Daoy (cell line): ENCODE measurements at places on chromosomes 6 and 20. TPM values are rescaled to one million over a fixed set of nuclear protein-coding genes. Genes with fewer than 3 reads are reported as not detected.
A peak's percentile ranks its signal among the peaks of the same experiment; 100 is the strongest.

- no peak for DNase-seq
Measured at GRCh38 chr6:111720931-111721496, 115.3 kb upstream of the TRAF3IP2 start.

Gene CCN5
- total RNA-seq = not detected in 2 replicates

DNA sequence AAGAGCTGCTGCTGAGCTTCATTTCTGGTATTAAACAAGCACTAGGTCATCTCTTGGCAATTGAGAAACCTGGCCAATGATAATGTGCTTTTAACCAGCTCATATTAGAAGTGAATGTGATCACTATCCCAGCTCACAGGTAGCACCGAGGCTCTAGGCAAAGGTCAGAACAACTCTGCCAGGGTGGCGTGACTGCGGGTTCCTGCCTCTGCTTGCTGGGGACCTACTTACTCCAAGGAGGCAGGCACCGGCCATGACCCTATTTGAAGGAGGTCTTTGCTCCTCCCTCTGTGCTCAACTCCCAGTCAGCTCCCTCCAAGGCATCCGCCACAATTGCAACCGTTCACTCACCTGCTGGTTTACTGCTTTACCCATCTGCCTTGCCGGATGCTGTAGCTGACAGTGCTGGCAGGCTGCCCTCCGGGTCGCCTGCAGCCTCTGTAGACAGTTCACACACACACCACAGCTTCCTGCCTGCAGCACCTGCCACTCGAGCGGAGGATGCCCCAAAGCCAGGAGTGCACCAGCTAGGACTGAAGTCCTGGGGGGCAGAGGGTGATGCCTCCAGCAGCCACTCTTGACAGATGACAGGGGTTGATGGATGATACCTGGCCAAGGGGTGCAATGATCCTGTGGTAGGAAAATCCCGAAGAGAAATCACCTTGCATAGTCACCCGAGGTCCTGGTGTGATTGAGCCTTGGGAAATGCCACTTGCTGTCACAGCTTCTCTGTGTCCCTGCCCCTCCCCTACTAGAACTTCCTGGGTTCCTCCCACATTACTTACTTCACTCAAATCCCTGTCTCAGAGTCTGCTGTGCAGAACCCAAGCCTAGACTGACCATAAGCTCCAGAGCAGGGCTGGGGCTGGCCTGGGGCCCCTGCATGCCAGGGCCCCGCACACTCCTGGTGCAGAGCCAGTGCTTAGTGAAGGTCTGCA lies 8.8 kb upstream of the VSX1 start:
- DNase-seq = no peak

GRCh38 chr6:29723666-29724588 lies 693 bp downstream of the HLA-F start:
- peak; percentile 27 for DNase-seq

- DNase-seq = no peak
Measured at GRCh38 chr6:127630800-127631199, 53.8 kb downstream of the C6orf58 start.

Gene RPS21
- 1,690 and 2,894 TPM in 2 replicates for total RNA-seq

Gene BHLHE23
- not detected in 2 replicates for total RNA-seq

Gene TCF15
- 0.18 and 1.0 TPM in 2 replicates for total RNA-seq

- DNase-seq = peak; percentile 70
Measured at GRCh38 chr20:9068233-9068801, 570 bp upstream of the PLCB4 start.

- no peak for DNase-seq
Measured at GRCh38 chr6:158381214-158381613, 68.9 kb downstream of the TULP4 start.
